ENCODE measurements at places on chromosomes 1 and 21.

DNA sequence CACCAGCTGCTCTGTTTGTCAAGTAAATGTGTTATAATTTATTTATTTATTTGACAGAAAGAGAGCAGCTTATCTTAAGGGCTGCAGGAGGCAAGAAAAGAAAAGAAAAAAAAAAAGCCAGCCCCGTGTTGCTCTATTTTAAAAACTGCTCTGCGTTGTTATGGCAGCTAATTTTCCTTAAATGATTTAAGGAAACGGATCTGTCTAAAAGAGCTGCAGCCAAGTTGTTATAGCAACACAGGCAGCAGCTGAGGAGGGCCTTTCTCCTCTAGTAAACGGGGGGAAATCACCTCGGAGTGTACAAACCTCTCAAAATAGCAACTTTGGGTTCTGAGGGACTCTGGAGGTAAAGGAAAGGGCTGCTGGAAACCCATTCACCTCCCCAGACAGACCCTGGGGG lies 149.2 kb downstream of the BEND5 start:
- no peak for DNase-seq

GRCh38 chr1:3323021-3323795 lies 131.3 kb upstream of the ARHGEF16 start:
- no peak for DNase-seq

- no peak for DNase-seq
These were observed at the start of gene LRRN2 for GRCh38 chr1:204685236-204686006. LRRN2 (minus strand) TSS chr1:204685738; CDS start chr1:204619992, 65,746 bp downstream.

DNA sequence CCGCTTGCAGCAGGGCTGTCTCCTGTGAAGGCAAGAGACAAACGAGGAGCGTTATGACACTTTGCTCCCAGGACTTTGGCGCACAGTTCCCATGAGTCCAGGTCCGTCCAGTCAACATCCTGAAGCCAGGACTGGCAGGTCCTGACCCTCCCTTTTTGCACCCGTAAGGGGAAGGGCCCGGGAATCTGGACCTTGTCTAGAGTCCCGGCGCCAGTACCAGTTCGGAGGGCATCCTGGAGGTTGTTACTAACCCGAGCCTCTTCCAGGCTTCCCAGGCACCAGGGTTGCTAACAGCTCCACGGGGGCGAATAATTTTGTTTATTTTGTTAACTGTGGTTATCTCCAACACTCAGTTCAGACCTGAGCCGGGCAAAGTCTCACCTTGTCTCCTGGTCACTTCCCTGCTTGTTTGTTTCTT lies 682 bp upstream of the RWDD3 start:
- no peak for DNase-seq

GRCh38 chr1:246597340-246597739 lies 31.1 kb downstream of the CNST start:
- DNase-seq, result no peak

DNA sequence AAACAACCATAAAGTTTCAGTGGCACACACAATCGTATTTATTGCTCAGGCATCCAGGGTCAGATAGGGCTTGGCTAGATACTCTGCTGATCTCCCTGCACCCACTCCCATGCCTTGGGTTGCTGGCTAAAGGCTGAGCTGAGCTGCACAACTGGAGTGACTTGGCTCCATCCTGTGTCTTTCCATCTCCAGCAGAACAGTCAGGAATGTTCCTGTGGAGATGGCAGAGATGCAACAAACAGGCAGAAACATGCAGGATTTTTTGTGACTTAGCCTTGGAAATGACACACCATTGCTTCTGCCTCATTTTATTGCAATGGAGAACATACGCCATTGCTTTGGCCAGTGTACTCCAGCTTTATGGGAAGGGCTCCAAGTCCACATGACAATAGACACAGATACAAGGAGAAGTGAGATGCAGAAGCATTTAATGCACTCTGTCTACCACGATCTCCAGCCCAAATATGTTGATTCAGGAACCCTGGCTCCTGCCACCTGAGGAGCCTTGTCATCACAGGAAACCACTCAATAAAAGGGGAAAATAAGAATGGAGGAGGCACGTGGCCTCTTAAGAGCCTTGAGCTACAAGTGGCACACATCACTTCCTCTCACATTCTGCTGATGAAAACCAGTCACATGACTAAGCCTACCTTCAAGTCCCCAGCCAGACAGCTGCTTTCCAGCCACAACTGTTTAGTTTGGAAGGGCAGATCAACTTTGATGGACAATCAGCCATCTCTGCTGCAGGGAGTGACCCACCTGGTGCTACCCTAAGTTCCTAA lies 10.1 kb upstream of the GUCA2B start:
- no peak for DNase-seq

GRCh38 chr1:248243204-248243603 lies 12.0 kb downstream of the OR2M4 start:
- DNase-seq, result no peak

DNA sequence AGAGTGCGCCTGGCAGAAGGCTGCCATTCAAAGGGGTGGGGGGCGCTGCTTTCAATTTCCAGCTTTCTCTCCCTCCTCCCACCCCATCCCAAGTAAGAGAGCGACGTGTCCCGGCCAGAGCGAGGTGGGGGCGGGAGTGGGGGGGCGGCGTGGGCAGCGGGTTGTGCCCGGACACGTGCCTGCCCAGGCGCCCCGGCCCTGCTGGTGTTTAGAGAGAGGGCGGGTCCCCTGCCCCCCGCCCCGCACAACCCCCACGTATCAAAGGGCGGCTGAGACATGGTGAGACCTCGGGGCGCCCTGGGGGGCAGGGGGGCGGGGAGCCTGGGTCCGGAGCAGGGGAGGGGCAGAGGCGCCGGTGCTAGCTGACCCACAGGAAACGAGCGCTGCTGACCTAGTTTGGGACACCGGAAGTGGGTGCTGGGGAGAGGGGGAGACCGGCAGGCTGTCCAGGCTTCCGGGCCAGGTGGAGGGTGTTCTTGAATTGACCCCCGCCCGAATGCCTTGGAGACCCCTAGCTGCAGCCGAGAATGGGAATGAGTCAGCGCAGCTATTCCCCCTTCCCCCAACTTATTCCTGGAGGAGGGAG lies 1.3 kb downstream of the ZBTB7B start:
- no peak for DNase-seq

DNA sequence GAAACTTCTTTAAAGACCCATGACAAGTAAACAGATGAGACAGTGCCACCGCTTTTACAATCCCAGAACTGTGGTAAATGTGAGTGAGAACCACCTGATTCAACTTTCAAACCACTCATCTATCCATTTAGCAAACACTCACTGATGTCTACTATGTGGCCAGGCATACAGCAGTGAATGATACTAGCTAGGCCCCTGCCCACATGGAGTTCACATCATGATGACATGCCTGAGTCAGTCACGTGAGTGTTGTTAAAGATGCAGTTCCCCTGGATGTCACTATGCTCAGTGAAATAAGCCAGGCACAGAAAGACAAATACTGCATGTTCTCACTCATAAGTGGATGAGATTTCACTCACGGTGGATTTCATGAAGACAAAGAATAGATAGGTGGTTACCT lies 28.4 kb downstream of the STX6 start:
- no peak for DNase-seq
